ENCODE measurements at places on chromosomes 16 and 17.

DNA sequence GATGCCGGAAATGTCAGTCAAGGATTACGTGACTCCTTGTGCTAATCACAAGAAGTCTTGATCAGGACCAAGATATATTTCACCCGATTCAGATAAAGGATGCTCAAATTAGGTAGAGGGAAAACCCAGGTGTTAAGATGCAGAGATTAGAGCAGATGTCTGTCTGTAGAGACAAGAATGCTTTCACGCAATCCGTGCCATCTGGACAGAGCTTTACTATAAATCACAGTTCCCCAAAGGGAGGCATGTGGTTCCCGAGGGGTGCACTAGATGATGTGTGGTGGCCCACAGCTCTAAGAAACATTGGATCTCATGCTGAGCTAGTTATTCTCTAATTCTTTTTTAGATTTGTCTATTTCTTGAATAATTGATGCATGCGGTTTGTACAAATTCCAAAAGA, 9.8 kb upstream of the MAP3K14 start:
- DNase-seq = no peak

- no peak for DNase-seq
Measured at GRCh38 chr17:15882777-15883176, 62.2 kb upstream of the ADORA2B start.

DNA sequence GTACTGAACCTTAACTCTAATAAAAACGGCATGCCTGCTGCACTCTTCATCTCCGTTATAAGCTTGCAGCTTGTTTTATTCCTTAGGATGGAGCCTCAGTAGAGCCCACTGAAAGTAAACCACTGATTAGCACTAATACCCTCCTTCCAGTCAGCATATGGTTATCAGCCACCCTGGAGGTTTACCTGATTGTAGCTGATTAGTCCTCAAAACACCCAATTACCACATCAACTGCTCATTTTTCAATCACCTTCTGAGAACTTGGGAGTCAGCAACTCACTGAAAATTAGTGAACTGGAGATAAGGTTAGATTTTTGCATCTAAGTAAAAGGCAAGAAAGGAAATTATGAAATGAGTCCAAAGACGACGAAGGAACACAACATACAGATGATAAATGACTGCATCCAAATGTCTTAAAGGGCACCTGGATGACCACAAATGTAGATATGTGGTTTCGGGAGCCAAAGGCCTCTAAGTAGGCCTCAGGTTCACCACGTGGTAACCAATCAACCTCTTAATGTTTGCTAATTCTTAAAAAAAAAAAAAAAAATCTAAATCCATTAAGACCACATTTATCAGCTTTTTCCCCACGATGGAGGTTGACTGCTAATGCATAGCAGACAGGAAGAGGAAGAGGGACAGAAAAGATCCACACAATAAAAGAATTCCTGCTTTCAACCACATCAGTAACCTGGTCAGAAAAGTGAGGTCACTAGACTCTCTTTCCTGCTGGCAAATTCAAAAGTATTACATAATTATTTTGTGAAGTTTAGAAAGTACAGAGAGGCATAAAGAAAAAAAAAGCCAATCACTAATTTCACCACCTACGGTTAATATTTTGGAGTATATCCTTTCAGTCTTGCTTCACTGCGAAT, 28.0 kb downstream of the DCUN1D3 start:
- no peak for DNase-seq

DNA sequence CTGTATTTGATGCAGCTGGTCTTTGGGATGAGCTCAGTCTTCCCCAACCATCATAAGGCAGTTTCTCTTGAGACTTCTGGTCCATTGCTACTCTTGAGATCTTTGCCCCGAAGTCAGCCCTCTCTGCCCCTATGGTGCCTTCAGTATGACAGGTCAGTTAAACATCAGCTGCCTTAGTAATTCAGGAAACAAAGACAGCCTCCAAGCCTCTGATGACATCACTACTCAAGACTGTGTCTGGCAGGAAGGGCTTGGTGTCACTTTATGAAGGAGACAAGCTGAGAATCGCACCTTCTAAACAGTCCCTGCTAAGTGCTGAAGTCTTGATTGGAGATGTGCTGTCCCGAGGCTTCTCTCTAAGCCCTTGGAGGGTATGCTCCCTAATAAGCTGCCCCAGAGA, 104.9 kb upstream of the TBX2 start:
- DNase-seq = no peak

DNA sequence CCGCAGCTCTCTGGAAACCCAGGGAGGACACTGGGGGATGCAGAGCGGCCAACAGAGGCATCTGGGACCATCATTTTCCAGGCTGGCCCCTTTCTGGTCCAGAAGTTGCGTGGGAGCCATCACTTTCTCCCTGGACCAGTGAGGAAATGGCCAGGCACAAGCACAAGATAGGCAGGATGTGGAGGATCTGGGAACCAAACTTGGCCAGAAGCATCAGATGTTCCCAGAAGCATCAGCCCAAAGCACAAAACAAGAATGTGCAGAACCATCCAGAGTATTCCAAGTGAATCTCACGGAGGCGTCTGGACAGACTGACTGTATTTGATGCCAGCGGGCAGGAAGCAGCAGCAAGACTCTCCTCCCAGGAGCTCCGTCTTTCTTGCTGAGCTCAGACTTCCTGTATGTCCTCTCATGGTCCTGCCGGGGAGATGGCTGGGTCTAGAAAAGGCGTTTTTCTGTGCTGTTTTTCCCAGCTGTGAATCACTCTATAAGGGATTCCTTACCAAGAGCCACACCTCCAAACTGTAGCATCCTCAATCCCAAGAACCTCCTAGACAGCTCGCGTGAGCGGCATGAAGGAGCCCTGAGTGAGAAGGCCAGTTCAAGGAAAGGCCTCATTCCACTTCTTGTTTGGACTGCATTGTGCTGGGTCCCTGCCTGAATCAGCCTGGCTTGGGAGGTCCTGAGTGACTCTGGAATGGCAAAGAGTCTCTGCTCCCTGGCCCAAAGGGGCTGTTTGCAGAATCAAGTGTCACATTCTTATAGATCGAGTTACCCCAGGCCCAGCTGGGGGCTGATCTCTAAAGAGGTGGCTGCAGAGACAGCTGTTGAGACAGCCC, 49.5 kb upstream of the MTSS2 start:
- no peak for DNase-seq

GRCh38 chr17:80097127-80097621, 4.2 kb upstream of the GAA start:
- DNase-seq = no peak

- no peak for DNase-seq
Measured at GRCh38 chr17:34579017-34579946, at the start of gene TMEM132E. Gene TMEM132E (plus strand): TSS chr17:34579582. CDS start chr17:34581077, 1,495 bp downstream.

GRCh38 chr17:33492731-33493265, 199.7 kb upstream of the ASIC2 start:
- DNase-seq = no peak

GRCh38 chr17:48644910-48645557, 18.9 kb upstream of the HOXB9 start:
- DNase-seq = no peak

DNA sequence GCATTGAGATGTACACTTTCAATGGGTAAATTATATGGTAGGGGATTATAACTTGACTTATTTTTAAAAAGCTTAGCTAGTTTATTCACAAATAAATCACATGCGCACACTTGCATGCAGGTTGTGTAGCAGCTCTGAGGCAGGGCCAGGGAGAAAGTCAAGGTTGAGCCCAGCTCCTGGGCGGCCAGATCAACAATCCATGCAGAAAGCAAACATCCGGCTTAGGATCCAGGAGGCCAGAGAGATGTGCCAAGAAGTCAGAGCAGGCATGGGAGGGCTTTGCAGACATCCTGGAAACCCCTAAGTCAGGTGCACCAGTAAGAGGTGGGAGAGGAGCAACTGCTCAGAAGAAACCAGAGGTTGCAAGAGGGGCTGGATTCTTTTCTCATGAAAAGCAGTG, 186.5 kb downstream of the AXIN2 start:
- DNase-seq = no peak

DNA sequence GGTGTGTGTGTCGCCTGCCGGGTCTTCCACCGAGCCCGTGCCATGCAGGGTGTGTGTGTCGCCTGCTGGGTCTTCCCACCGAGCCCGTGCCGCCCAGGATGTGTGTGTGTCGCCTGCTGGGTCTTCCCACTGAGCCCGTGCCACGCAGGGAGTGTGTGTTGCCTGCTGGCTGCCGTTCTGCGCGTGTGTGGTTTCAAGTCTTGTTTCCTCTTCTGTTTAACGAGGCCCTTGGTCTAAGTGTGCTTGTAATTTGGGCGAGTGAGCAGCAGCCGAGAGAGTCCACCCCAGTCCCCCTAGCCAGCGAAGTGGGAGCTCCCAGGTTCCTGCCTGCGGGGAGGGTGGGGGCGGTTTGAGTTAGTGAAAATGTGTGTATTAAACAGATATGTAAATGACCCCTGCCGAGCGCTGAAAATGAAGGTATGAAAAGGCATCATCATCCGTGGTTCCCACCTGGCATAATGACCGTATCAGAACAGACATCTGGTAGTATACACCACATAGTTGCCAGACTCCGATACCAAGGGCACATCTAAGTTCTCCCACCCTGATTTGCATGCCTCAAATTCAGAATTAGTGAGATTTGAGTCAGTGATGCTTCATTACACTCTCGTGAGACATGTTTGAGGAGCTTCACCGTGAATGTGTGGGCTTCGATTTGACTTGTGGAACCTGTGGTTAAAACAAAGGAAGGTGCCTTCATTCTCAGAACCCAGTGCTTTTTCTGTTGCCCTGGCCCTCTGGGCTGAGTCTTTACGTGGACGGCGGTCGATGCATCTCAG, 114.5 kb upstream of the CHMP6 start:
- DNase-seq = peak; percentile 26

GRCh38 chr16:46745617-46746016, 2.5 kb downstream of the MYLK3 start:
- no peak for DNase-seq

DNA sequence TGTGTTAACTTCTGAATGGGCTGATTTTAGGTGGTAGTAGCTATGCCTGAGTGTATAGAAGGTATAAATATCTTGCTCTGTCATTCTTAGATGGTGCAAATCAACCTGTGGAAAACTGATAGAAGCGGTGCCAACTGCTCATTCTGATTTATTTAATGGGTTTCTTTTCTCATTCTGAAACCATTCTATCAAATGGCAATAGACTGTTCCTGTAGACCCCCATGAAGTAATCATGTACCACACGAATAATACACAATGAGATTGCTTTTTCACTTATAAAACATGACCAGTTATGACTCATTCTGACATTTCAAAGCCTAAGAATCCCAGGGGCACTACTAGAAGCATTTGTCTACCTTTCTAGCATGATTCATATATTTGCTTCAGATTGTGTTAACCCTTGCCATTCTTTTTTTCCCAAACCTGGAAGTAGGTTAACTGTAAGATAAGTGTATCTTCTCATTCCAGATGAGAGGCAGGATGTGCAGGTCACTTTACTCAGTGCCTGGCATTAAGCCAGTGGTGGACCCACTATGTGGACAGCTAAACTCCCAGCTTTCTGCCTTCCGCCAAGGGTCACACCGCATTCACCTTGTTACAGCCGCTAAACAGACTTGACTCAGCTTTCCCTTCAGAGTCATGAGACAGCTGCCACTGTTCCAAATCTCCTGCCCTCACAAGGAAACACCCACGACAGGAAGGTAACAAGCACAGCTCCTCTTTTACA, 16.4 kb upstream of the SLC16A11 start:
- DNase-seq = no peak

- peak; percentile 59 for DNase-seq
Measured at GRCh38 chr16:75616521-75617010, 6.5 kb downstream of the ADAT1 start.
